ENCODE measurements at places on chromosomes 5 and 9. TPM values are rescaled to one million over a fixed set of nuclear protein-coding genes. Genes with fewer than 3 reads are reported as not detected.

DNA sequence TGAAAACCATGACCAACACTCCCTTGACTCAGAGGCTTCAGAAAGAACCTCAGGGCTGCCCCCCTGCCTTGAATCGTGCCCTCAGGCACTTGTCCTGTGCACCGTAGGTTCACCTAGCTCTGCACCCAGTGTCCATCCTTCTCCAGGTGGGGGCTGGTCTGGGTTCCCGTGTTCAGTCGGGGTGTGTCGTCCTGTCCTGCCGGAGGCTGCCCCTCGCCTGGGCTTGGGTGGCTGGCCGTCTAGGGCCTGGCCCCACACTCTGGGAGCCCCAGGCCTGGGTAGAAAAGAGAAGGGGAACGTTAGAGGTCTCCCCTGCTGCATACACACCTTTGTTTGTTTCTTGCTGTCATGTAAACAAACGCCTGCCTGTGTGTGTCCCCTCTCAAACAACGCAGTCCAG lies 29.3 kb downstream of the CATSPER3 start:
- no peak for DNase-seq

DNA sequence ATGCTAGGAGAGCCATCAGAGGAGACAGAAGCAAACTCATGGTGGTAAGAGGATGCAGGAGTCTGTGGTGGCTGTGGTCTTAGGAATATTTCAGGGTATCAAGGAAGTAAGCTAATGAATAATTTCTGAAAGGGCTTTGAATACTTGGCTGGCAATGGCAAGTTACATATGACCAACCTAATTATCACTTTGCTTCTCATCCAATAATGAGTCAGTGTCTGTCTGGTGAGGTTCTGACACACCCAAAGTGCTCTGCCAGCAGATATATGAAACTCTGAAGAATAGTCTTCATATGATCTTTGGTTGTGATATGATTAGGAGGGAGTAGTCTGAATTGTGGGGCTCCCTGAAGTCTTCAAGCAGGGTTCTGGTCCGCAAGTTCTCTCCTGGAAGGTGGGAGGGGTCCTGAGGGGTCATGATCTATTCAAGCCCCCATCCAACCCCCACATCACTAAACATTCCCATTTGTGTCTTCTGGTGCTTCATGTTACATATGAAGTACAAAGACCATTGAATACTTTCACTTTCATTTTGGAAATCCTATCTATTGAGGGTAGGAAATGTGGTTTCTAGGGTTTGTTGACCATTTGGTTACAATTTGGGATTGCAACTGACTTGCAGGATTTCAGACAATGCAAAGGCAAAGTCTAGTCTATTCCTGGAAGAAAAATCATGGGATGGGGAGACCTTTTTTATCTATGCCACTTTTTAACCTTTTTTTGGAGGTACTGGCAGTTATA lies 199.9 kb upstream of the CDKN2B start:
- no peak for DNase-seq

- no peak for DNase-seq
Observed at GRCh38 chr9:129598089-129598596, 22.8 kb downstream of the C9orf50 start.

- DNase-seq, result no peak
Observed at GRCh38 chr5:14793851-14794250, 77.7 kb downstream of the ANKH start.

DNA sequence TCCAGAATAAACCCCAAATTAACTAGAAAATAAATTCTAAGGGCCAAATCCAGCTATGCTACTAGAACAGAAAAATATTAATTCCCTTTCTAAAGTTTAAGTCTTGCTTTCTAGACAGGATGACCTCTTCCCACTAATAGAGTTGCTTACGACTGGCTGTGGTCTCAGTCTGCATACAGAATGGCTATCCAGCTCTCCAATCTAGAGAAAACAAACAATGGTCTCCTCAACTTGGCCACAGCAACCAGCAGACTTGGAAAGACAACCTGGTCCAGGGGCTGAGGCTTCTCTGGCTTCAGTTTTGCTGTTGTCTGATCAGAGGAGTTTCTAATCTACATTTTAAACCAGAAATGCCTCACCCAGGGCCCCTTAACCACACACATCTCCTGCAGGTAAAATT lies 28.9 kb downstream of the RASEF start:
- no peak for DNase-seq

GRCh38 chr9:11973011-11973410 lies 720.2 kb upstream of the TYRP1 start:
- DNase-seq, result no peak

GRCh38 chr5:149886060-149886459 lies 58.5 kb downstream of the PDE6A start:
- DNase-seq, result no peak

- no peak for DNase-seq
Observed at GRCh38 chr5:64840958-64841357, 72.2 kb downstream of the CWC27 start.

DNA sequence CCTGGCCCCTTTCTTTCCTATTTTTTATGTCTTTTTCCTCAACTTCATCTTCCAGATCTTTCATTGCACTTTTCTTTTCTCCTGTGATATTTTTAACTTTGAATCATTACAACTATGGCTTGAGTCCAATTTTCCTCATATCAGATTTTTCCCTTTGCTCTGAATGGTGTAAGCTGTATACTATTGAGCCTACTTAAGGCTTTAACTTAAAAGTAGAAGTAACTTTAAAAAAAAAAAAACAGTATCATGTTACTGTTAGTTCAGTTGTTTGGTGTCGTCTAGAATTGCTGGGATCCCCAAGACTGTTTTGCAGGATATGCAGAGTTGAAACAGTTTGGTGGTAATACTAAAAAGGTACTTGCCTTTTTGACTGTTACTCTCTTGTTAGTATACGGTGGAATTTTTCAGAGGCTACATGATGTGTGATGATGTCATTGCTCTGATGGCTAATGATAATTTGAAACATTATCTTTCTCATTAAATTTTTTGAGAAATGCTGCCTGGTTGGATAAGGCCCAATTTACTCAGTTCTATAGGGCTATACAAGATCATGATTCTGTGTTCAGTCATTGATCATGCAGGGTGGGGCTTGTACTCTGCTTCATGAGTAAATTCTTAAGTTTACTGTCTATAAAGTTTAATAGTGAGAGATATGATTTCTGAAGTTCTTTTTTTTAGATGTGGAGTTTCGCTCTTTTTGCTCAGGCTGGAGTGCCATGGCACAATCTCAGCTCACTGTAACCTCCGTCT lies 8.8 kb downstream of the NAA35 start:
- DNase-seq, result no peak

- no peak for DNase-seq
Observed at GRCh38 chr9:88037285-88037845, 63.0 kb upstream of the CDK20 start.

SMIM33 gene
- polyA plus RNA-seq, result not detected

IL7R gene
- 1.6 TPM for polyA plus RNA-seq

Measured in left renal pelvis (tissue), 4 donors.